ENCODE measurements at places on chromosomes 7 and 10. TPM values are rescaled to one million over a fixed set of nuclear protein-coding genes. Genes with fewer than 3 reads are reported as not detected.

MRC1 gene
- polyA plus RNA-seq: not detected

COL26A1 gene
- polyA plus RNA-seq: 1.7 TPM

ABCB8 gene
- 2.3 TPM for polyA plus RNA-seq

LIPM gene
- polyA plus RNA-seq: not detected

SUN1 gene
- polyA plus RNA-seq: 56.9 TPM

HSPA12A gene
- polyA plus RNA-seq: 62.9 TPM

ZNF503 gene
- polyA plus RNA-seq: 0.56 TPM

YAE1 gene
- polyA plus RNA-seq: 47.7 TPM

DOCK1 gene
- 4.6 TPM for polyA plus RNA-seq

Data from Purkinje cell (primary cell).